Stimulated activated CD4-positive, alpha-beta T cell treated with anti-CD3 and anti-CD28 coated beads, TNF-alpha, amount 100 ng/mL, for 1 hour (primary cell): ENCODE measurements at places on chromosomes 16 and 17.

DNA sequence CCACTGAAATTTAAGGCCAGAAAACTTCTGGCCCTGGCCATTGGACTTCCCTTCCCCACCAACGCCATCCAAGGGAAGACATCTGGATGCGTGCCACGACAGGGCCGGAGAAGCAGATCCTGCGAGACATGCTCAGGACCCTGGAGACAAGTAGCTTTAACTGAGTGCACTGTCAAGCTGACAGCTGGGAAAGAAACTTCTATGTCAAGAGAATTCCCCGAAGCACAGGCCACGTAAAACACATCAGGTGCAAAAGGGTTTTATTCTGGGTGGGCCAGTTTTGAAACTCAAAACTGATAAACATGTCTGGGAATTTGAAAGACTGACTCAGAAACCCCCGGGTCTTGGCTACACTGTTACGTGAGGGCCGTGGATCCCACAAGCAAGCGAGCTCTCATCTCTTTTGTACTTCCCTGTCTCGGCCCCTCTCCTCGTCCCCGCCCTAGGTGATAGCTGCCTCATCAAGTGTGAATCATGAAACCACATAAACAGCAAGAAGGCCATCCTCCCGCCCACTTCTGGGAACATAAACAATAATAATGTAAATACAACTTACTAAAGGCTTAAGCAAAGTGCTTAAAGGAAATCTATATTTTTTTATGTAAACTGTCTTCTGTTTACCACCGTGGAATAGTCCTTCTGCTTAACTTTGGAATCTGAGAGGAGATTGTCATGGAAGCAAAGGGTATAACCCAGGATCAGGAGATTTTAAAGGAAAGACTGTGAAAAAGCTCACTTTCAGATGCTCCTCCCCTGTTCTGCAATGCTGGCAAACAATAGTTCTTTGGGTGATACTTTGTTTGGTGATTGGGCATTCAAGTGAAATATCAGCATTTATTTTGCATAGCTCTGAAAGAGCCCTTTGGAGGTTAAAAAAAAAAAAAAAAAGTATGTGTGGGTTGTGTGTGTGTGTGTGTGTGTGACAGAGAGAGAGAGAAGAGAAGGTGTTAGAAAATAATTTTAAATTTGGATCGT lies 406.0 kb upstream of the MAF start:
- no peak for DNase-seq

DNA sequence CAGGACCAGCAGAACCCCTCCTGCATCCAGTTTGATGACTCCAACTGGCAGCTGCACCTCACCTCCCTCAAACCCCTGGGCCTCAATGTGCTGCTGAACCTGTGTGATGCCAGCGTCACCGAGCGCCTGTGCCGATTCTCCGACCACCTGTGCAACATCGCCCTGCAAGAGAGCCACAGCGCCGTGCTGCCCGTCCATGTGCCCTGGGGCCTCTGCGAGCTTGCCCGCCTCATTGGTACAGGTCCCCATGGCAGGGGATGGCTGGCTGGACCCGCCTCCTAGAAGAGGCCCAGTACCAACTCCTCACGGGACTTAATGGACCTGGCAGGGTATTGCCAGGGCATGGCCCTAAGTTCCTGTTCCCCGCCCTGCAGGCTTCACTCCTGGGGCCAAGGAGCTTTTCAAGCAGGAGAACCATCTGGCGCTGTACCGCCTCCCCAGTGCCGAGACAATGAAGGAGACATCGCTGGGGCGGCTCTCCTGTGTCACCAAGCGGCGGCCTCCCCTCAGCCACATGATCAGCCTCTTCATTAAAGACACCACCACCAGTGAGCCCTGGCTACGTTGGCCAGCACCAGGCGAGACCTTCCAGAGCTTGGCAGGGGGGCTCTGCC lies 22.7 kb downstream of the CASKIN2 start:
- DNase-seq = no peak

DNA sequence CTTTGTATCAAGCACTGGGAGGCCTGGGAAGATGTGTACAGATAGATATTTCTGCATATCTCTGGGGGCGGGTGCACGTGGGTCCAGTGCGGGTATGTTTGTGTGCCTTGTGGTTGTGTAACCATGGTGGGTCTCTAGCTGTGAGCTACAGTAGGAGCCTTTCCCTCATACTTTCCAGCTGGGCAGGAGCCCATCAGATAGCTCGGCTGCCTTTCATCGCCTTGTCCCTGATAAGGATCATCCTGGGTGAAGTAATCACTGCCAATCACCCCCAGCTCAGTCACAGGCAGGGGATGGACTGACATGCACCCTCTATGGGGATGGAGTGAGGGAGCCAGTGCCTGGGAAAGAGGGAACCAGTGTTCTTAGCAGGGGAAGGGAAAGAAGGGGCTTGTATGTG lies 3.2 kb upstream of the SCRN2 start:
- no peak for DNase-seq

GRCh38 chr16:69410219-69410990 lies 14.0 kb upstream of the CYB5B start:
- DNase-seq = no peak

GRCh38 chr16:21211486-21211885 lies at the start of gene ZP2:
ZP2 (minus strand) TSS chr16:21211574; CDS start chr16:21211547, 27 bp downstream.
- no peak for DNase-seq
